Cardiac septum (tissue), 1 donor: ENCODE measurements at places on chromosomes 6 and 20. TPM values are rescaled to one million over a fixed set of nuclear protein-coding genes. Genes with fewer than 3 reads are reported as not detected.

EPHA7 gene
- 6.2 TPM for total RNA-seq

SOX12 gene
- total RNA-seq: 10.6 TPM

SNAP91 gene
- total RNA-seq: 1.4 TPM

CDYL gene
- total RNA-seq: 36.3 TPM

LTA gene
- total RNA-seq: not detected

KCNK15 gene
- 0.97 TPM for total RNA-seq

SEMG2 gene
- not detected for total RNA-seq

GRM4 gene
- not detected for total RNA-seq

ECT2L gene
- total RNA-seq: 10.5 TPM

PDRG1 gene
- 7.9 TPM for total RNA-seq

DPPA5 gene
- total RNA-seq: not detected

RFX6 gene
- not detected for total RNA-seq

MUCL3 gene
- not detected for total RNA-seq

GABRR1 gene
- not detected for total RNA-seq

TSPO2 gene
- not detected for total RNA-seq

ARMC12 gene
- total RNA-seq: 0.22 TPM

TRDN gene
- 490 TPM for total RNA-seq

SIRPG gene
- total RNA-seq: not detected

TPBG gene
- 4.9 TPM for total RNA-seq

DCDC2 gene
- 0.08 TPM for total RNA-seq

MRAP2 gene
- total RNA-seq: 0.48 TPM

GSTA3 gene
- total RNA-seq: not detected

ADGB gene
- not detected for total RNA-seq

COL11A2 gene
- 1.7 TPM for total RNA-seq

TMEM181 gene
- 10.6 TPM for total RNA-seq

EDN1 gene
- 5.9 TPM for total RNA-seq

SYCP2L gene
- 1.00 TPM for total RNA-seq

PDE7B gene
- 4.4 TPM for total RNA-seq

TRIM10 gene
- 0.08 TPM for total RNA-seq

PPP1R18 gene
- 37.7 TPM for total RNA-seq

KHDC1L gene
- total RNA-seq: not detected

MYMX gene
- 0.30 TPM for total RNA-seq

CHD6 gene
- total RNA-seq: 35.9 TPM

EYS gene
- total RNA-seq: 0.24 TPM

ENPP1 gene
- 3.3 TPM for total RNA-seq

MUC22 gene
- not detected for total RNA-seq

WFDC11 gene
- total RNA-seq: not detected

SLC17A3 gene
- total RNA-seq: not detected

EFCAB8 gene
- not detected for total RNA-seq

RBM24 gene
- 221 TPM for total RNA-seq

VGLL2 gene
- 38.1 TPM for total RNA-seq

PABPC1L gene
- 4.7 TPM for total RNA-seq

ADAM33 gene
- 3.0 TPM for total RNA-seq

TMEM200A gene
- 0.59 TPM for total RNA-seq

PCSK2 gene
- total RNA-seq: 0.35 TPM
